ENCODE measurements at places on chromosomes 11 and 22.
A peak's percentile ranks its signal among the peaks of the same experiment; 100 is the strongest.

DNA sequence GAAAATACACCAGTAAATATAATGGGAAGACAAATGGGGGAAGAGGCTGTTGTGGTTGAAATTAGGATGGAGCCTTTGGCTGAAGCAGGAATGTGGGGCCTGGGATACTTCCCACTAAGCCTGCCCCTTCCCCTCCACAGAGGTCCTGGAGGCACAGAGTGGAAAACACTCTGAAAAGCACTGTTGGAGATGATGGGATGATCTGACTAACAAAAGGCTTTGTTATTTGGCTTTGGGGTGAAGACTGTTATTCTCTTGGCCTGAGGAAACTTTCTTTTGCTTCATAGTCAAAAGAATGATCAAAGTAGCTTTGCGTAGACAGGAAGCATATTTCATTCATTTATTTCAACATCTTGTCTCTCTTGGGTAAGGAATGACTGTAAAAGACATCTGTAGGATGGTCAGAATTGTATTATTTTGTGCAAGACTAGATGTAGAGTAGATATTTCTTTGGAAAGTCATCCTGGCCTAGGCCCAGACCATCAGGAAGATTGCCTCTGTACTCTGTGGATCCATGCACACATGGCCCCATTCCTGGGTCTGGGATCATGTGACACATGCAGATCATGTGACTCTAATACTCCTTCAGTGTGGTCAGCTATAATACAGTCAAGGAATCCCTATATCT, 111.4 kb downstream of the SPON1 start:
- DNase-seq, result no peak

GRCh38 chr22:20816559-20816958, 42.1 kb downstream of the PI4KA start:
- no peak for DNase-seq

GRCh38 chr11:27699242-27699925, 871 bp downstream of the BDNF start:
- DNase-seq, result no peak

GRCh38 chr11:61710019-61710418, 29.8 kb downstream of the DAGLA start:
- no peak for DNase-seq

- no peak for DNase-seq
Measured at GRCh38 chr11:15987046-15987445, 369.3 kb downstream of the SOX6 start.

DNA sequence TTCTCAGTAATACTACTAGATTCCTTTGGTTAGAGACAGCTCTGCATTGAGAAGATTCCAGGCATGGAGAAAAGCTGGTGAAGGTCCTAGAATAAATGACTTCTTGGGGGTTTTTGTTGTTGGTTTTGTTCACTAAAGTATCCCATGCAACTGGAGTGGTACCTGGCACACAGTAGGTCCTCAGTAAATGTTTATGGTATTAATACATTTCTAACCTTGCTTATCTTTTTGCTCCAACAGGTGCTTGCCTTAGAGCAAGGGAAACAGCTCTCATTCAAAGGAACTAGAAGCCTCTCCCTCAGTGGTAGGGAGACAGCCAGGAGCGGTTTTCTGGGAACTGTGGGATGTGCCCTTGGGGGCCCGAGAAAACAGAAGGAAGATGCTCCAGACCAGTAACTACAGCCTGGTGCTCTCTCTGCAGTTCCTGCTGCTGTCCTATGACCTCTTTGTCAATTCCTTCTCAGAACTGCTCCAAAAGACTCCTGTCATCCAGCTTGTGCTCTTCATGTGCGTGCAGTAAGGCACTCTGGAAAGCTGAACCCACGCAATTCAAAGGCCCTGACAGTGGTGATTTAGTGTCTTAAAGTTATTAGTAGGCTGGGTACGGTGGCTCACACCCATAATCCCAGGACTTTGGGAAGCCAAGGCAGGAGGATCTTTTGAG, 2.0 kb downstream of the TMEM138 start:
- DNase-seq, result no peak

- no peak for DNase-seq
Measured at GRCh38 chr11:81942646-81943045, 791.0 kb downstream of the FAM181B start.

GRCh38 chr22:17882727-17883126, 108.5 kb upstream of the BID start:
- no peak for DNase-seq

GRCh38 chr11:71080239-71081097, 171.9 kb downstream of the SHANK2 start:
- DNase-seq, result peak; percentile 89

DNA sequence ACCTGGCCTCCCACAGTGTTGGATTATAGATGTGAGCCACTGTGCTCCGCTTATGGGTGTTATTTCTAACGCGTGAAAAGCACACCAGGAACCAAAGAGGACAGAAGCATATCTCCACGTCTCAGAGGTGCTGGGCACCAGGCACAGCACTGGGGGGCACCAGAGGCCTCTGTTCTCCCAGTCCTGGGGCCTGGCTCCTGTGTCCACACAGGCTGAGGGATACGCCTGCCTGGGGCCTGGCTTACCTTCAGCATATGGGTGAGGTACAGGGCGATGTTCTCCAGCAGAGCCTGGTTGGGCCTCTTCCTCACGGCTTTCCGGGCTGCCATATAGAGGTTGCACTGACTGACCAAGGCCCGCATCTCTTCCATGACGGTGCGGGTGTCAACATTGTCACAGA, 24.7 kb upstream of the NAP1L4 start:
- DNase-seq, result no peak
